ENCODE measurements at places on chromosomes 16 and 17.
A peak's percentile ranks its signal among the peaks of the same experiment; 100 is the strongest.

DNA sequence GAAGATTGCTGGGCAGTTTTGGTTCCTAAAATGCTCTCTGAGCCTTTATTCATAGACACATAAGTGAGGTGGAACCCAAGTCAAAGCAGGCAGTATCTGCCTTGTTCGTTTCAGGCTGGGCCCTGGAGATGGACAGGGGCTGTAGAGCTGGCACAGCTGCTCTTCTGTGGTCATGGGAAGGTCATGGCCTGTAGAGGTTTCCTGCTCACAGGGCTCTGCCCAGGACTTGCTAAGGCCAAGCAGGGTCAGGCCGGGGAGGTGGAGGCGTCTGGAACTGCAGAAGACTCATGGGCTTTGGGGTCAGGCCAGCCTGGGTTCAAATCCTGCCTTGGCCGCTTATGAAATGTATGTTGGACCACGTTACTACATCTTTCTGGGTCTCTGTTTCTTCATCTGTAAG lies 50.2 kb downstream of the IRX5 start:
- DNase-seq = no peak

GRCh38 chr16:86227801-86228200 lies 282.5 kb upstream of the FOXF1 start:
- DNase-seq = no peak

- DNase-seq = no peak
Measured at GRCh38 chr17:4150096-4150495, 7.1 kb downstream of the CYB5D2 start.

- DNase-seq = peak; percentile 53
Measured at GRCh38 chr17:51869387-51869786, 289.1 kb downstream of the CA10 start.

DNA sequence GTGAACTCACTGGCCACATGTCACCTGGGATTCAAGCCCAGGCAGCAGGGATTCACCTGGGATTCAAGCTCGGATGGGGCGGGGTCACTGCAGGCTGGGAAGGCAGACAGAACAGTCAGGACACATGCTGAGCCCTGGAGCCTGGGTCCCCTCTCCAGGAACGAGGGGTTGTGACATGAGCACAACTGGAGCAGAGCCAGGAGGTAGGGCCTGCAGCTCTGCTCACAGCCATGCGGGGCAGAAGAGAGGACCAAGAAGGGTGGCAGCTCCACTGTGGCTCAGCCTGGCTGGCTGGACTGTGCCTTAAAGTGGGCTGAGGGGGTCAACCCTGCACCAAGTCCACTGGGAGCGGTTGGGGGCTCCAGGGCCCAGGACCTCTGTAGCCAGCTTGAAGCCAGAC lies 150.1 kb downstream of the RAB11FIP4 start:
- no peak for DNase-seq

DNA sequence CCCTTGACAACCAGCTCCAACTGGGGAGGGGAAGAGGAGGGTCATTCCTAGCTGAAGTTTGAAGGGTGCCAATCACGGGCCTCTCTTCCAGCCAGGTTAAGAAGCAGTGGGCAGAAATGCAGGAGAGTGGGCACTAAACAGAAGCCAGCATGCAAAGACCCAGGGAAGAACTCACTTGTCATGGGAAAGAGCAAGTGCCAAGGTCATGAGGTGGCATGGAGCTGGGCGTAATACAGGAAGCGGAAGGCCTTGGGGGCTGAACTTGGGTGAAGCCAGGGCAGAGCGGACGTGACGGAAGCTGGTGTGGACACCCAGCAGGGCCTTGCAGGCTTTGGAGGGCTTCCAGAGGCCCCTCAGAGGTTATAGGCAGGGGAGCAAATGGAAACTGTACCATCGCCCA lies 302.1 kb downstream of the MAF start:
- no peak for DNase-seq

- DNase-seq = no peak
Measured at GRCh38 chr17:42809250-42809649, 10.6 kb downstream of the CNTD1 start.

DNA sequence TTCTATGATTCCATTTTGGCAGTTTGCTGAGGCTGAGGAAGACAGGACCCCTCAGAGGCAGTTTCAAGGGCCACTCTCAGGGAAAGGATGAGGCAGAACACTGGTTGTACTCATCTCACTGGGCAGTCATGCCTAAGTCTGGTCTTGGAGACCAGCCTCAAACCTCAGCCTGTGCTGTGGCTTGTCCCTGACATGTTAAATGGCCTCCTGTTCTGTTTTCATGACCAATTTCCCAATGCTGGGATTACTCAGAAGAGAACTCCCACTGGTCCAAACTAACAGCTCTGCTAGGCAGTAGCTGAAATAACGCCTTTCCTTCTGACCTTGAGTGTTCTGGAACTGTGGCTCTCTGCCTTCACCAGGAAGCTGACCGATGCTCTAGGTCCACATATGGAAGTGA lies 8.4 kb upstream of the SPDYE4 start:
- DNase-seq = no peak

- DNase-seq = no peak
Measured at GRCh38 chr17:36761203-36761950, 160.0 kb downstream of the MRM1 start.

Measured in neural crest cell (in vitro differentiated cells).